ENCODE measurements at places on chromosomes 4 and X. TPM values are rescaled to one million over a fixed set of nuclear protein-coding genes. Genes with fewer than 3 reads are reported as not detected.

Gene SYTL4
- 35.9 TPM for total RNA-seq

Gene LRP2BP
- total RNA-seq: 0.89 TPM

Gene CT45A1
- not detected for total RNA-seq

Gene MAGEA4
- not detected for total RNA-seq

Gene GATB
- total RNA-seq: 19.1 TPM
